SHP77 (cell line): ENCODE measurements at places on chromosomes 11 and 22.

DNA sequence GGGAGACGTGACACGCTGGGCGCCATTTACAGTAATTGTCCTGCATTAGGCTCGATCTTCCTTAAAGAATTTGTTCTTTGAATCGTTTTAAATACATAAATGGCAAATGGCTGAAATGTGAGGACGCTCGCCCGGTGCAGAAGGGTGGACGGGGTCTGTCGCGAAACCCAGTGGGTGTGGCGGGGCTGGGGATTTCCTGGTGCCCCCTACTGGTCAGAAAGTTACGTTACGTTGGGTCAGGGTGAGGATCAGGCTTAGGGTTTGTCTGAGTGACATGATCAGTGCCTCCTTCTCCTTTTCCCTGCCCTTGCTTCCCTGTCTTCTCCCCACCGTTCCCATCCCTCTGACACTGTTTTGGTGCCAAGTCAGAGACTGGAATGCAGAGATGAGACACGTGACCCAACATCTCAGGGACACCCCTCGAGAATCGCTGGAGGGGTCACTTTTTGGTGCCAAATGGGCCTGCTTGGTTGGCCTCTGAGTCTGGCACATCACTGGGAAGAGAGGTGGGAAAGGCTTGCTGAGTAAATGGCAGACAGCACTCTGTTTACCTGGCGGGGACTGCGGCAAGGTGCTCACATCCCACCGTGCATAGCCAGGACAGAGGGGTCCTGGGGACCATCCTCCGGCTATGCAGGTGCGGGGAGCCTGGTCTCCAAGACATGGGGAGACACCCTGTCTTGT lies 1107.6 kb downstream of the BRD1 start:
- DNase-seq = peak; percentile 7

DNA sequence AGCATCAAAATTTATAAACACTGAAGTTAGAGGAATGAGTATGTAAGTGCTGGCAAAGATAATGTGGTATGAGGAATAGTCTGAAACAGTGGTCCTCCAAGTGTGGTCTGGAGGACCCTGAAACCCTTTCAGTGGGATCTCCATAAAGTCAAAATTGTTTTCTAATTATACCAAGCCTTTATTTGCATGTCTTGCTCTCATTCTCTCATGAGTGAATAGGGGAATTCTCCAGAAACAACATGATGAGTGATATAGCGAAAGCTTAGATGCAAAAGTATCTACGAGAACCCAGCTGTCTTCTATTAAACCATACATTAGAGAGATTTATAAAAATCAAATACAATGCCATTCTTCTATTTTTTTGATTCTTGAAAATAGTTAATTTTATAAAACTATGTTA lies 145.0 kb upstream of the RAG2 start:
- no peak for DNase-seq

GRCh38 chr11:59221441-59221840 lies 8.7 kb upstream of the MPEG1 start:
- DNase-seq = no peak

DNA sequence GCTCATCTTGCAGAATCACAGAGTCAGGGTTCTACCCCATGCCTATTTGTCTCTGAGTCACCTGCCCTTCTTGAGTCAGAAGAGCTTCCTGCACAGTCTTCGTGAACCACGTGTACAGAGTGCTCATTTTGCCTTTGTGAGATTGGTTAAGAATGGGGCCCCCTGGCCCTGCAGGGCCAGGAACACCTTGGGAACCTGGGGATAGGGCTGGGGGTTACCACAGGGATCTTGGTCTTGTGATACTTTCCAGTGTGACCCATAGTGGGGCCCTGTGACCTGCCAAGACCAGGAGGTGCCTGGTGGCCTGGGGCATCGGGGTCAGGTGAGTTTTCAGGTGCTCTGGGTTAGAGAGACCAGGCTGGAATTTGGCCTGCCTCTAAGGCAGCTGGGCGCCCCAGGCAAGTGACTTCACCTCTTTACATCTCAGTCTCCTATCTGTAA lies 9.4 kb downstream of the TMPRSS13 start:
- DNase-seq = no peak

DNA sequence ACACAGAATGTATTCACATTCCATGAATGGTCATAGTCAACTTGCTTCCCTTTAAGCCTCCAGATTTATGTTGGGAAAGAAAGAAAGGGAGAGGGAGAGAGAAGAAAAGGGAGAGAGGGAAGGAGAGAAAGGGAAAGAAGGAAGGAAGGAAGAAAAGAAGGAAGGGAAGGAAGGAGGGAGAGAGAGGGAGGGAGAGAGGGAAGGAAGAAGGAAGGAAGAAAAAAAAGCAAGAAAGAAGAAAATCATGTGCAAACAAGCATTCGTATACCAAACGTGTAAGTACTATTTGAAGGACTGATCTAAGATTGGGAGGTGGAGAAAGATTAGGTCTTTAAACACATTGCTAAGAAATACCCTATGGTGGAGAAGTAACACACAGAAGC lies 23.9 kb upstream of the ARHGAP20 start:
- no peak for DNase-seq

- DNase-seq = no peak
These were observed 41.7 kb downstream of the MICAL3 start for GRCh38 chr22:17982572-17983141.

DNA sequence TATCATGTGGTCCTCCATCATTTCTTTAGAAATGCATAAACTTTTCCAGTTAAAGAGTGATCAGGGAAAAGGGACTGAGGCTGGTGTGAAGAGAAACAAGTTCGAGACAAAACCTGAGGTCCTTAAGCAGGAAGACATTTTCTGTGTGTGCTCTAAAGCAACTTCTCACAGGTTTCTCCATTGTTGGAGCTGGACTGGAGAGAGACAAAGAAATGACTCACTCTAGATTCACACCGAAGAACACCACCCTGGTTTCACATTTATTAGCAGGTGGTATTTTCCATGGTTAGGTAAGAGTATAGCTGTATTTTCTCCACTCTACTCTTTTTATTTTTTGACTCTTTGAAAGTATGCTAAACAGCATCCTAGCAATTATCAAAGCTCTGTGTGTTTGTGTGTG lies 736.4 kb downstream of the KCNA4 start:
- DNase-seq = no peak

GRCh38 chr22:25747245-25747944 lies 5.4 kb downstream of the MYO18B start:
- peak; percentile 62 for DNase-seq

DNA sequence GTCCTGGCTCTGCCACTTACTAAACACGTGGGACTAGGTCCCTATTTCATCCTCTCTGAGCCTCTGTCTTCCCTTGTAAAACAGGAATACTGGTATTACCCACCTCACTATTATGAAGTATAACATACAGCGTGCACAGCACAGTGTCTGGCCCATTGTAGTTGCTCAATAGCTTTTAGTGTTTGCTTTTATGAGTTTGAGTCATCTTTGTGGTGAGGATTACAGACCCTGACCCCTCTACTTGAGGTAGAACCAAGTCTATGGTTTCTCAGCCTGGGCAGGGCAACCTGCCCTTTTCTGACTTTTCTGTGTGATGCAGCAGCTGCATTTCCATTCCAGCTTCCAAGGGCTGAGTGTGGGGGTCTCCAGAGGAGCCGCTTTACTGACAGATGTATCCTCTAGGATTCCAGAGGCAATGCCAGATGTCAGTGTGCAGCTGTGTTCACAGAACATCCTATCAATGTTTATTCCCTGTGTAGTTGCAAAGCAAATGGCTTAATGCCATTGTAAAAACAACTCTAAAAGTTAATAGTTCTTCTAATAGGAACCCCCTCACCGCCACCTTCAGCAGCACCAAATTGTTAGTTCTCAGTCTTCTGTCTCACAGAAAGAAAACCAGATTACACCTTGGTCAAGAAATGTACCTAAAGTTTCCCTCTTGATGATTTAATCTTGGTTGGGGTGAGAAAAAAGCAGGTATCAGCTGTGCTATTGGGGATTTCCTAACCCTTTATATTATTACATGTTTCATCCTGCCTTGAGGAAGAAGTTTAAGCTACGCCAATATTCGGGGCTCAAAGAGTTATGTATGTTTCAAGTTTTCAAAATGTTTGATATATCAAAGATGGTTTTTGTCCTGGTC lies 16.8 kb downstream of the PRR5L start:
- DNase-seq = no peak

GRCh38 chr11:86374069-86374468 lies 618 bp upstream of the CCDC81 start:
- DNase-seq = no peak

DNA sequence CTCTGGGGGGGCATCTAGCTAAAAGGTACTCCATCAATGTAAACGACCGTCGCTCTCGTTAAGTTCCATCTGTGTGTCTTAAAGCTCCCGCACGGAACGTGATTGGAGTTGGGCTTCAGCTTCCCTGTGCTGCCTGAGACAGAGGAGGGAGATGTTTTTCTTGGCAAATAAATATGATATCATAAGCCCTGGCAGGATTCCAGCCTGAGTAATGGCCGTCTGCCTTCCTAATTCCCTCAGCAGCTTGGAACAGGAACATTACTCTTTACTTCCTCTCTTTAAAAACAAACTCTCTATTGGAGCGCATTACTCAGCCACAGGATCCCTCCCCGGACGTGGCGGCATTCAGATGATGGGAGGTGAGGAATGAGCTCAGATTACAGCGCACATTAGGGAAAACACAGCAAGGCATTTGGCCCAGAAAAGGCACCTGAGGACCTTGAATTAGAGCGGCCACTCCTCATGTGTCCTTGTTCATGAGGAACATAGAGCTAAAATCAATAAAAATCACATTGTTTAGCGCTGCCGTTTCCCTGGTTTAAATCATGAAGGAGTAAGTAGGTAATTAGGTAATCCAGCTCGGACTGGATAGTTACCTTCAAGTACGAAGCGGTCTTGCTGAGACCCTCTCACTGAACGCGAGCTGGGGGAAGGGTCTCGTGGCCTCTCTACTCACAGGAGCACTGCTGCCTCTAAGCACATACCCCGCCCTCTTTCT lies 230.4 kb downstream of the ST3GAL4 start:
- DNase-seq = peak; percentile 66

DNA sequence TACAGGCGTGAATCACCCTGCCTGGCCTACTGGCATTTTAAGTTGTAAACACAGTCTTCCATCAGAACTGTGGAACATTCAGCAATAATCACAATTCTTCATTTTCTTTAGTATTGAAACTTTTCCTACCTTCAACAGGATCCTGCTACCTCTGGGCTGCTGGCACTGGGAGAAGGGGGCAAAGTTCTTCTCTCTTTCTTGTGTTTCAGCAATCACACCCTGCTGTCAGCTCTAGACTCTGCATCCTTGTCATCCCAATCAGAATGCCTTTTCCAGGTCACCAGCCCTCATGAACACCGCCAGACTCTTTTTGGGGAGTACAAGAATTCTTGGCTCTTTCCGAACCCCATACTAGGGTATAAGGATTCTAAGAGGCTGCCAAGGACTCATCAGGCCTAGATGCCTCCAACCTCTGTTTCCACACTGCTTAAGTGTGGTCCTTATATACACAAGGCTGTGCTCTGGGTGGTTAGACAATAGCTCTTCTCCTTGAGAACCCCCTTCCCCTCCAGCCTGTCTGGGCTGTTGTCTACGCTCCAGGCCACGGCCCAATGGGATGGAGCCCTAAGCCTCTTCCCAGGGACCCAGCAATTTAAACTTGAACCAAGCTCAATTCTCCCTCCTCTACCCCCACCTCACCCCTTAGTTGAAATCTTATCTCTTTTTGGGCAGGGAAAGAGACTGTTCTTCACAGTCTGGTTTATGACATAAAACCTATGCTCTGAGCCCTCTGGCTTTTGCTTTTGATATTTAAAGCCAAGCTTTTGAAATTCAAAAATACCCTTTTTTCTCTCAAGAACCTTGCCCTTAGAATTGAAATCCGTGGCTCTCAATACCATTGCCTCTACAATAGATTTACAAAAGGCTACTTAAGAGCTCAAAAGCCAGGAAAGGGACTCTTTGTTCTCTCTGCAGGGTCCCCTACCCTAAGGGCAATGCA lies 327.4 kb downstream of the BUD13 start:
- DNase-seq = no peak

DNA sequence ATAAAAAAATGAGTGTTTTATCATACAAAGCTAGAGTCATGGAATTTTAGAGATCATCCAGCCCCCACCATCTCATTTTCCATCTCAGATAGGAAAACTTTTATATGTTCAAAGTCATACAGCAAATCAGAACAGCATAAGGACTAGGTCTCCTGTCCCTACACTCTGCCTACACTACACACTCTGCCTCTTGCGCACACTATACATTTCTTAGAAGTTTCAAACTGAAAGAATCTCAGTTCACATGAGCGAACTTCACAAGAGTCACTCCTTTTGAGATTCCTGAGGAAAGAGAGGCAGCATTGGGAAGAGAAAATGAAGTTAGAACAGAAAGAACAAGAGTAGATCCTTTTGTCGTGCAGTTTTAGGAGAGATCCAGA lies 36.5 kb downstream of the ART5 start:
- DNase-seq = no peak

DNA sequence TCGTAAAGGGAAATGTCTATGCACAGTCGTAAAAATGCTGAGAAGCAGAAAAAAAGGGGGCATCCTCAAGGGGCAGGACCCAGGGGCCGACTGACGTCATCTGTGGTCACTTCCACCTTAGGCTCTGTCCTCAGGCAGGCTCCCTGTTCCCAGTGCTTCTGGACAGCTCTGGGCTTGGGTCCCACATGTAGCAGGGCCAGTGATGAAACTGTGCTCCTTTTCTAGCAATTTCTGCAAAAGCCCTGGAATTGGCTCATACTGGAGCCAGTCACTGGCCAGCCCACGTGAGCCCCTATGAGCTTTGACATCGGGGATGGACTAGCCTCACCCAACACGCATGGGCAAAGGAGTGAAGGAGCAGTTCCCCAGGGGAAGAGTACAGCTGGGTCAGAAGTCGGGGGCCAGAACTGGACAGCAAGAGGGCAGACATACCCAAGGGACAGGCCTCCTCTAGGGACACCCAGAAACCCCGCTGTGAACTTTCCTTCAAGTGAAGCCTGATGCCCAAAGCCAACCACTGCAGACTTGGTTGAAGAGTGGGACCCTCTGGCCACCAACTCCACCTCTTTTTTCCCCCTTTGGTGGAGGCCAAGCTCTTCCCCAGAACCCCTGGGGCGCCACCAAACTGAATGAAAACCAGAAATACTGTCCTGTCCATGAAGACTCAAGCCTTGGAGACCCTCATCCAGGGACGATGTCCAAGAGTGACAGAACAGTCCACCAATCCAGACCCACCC lies 1349.0 kb downstream of the BRD1 start:
- no peak for DNase-seq

- DNase-seq = no peak
These were observed 58.9 kb downstream of the LARGE1 start for GRCh38 chr22:33861216-33861875.

DNA sequence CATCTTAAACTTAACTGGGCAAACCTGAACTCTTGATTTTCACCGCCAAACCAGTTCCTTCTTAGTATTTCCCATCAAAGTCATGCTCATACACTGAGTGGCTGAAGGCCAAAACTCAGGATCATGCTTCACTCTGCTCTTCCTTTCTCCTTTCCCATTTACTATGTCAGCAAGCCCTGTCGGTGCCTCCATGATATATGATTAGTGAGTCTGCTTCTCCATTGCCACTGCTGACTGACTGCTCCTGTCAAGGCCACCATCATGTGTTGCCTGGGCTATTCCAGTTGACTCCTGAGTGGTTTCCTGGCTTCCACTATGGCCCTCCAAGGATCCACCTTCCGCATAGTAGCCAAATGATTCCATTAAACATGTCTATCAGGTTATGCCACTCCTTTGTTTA lies 42.8 kb upstream of the AMPD3 start:
- DNase-seq = no peak

- no peak for DNase-seq
These were observed 122.0 kb upstream of the ZC3H12C start for GRCh38 chr11:109971184-109971523.
